ENCODE measurements at places on chromosomes 6 and 20.

DNA sequence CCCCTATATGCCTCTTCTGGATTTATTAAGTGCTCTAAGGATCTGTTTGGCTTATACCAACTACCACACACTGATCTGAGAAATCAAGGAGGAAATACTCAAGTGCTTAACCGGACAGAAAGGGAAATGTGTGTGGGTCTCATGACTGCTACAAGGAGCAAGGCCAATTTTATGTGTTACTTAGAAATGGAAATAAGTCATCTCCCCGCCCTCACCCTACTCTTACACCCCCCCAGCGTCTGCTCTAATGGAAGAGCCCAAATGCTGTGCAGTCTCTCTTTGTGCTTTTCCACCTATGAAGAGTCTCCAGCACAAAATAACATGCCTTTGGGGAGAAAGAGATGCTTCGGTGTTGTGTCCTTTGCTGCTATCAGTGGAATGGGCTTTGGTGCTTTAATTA is 428.8 kb upstream of the ARID1B start:
- no peak for DNase-seq

GRCh38 chr6:158475344-158476302 is 84.3 kb upstream of the TMEM181 start:
- DNase-seq: no peak

DNA sequence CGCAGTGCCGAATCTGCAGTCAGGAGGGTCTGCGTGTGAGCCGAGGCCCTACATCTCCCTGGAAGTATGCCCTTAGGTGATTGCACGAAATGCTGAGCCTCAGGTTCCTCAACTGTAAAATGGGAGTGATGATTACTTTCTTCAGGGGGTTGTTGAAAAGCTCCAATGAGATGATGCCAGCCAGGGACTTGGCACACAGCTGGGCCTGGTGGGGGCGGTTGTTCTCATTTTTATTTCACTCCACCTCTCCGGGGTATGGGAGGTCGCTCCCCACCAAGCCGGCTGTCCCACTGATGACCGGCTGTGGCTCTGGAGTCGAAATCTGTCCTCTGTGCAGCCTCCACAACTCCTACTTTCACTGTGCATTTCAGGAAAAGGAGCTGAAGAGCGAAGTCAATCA is 8.1 kb downstream of the PCK1 start:
- no peak for DNase-seq

GRCh38 chr6:4803343-4803744 is 27.1 kb downstream of the CDYL start:
- DNase-seq: no peak

GRCh38 chr6:5681480-5681879 is 325.2 kb downstream of the NRN1 start:
- no peak for DNase-seq

- DNase-seq: no peak
These were observed 943 bp downstream of the ABHD16B start for GRCh38 chr20:63861981-63862901.

- DNase-seq: no peak
These were observed 171.3 kb upstream of the SSTR4 start for GRCh38 chr20:22863826-22864225.

- no peak for DNase-seq
These were observed 686.4 kb downstream of the HTR1B start for GRCh38 chr6:76776876-76777275.

GRCh38 chr20:25476106-25477013 is 68.9 kb downstream of the GINS1 start:
- no peak for DNase-seq

DNA sequence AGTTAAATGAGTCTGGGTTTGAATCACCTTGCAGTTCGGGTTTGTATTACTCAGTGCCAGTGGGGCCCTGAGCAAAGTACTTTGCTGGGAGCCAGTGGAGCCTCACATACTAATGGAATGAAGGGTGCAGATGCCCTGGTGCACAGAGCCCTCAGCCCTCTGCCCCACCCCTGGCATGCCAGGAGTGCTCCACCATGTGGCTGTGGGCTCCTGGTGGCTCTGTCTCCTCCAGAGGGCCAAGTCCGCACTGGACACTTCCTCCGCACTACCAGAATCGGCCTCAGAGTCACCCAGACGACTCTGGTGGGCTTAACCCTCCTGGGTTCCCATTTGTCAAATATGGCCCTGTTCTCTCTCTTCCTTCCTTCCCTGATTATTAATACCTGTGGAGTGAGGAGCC is 94.0 kb downstream of the STK35 start:
- no peak for DNase-seq

DNA sequence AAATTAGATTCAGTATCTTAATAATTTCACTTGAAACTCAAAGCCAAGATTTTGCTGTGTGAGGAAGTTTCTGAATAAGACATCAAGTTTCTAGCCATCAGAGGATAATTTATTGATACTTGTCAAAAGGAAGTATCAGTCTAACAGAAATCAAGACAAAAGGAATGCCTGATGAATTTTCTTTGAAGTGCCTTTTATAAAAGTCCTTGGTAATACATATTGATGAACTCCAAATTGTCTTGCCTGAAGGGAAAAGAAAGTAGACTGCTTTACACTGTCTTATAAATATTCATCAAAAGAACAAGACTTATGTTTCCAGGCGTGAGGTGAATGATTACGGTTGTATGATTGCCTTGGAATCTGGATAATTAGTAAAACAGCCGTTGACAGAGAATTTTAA is 986.0 kb upstream of the MAP3K7 start:
- no peak for DNase-seq

GRCh38 chr6:41072836-41073202 is at the start of gene NFYA:
Gene NFYA, plus strand, starts transcription at chr6:41072974. Its CDS starts 6,116 bp downstream, at chr6:41079090.
- DNase-seq: peak; percentile 83

GRCh38 chr6:89217299-89217910 is at the start of gene GABRR1:
Gene GABRR1, minus strand, starts transcription at chr6:89217358. Its CDS starts 36 bp downstream, at chr6:89217322.
- no peak for DNase-seq

GRCh38 chr6:137680705-137681346 is 186.2 kb upstream of the TNFAIP3 start:
- DNase-seq: no peak

DNA sequence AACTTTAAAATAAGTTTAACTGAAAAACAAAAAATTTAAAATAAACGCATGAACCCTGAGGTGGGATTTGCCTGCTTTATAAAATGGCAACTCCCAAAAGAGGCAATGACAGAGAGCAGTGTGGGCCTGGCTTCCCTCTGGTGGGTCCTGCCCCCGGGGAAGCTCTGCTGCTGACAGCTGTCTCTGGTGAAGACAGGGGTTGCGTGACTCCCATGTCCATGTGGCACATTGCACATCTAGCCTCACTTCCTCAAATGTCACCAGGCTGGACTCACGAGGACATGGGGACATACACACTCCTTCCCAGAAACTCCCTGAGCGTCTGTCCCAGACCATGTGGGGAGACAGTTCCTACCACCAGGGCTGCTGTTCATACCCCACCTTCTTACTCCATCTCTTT is 66.2 kb downstream of the ABHD12 start:
- no peak for DNase-seq

DNA sequence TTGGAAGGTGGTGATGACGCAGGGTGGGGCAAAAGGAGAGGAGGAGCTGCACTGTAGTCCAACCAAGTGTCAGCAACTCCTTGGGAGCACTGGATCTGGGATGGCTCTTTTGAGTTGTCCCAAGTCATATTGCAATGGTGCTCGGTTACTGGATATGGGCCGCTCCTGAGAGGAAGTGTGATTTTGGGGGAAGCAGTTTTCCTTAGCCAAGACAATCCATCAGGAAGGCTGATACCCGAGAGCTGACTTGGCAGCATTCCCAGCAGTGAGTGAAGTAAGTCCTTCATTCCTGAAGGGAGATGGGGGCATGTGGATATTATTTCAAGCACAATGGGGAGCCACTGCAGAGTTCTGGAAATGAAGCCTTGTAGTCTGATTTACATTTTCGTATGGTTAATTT is 354.1 kb downstream of the RFPL4B start:
- no peak for DNase-seq

GRCh38 chr20:62652041-62652893 is 10.0 kb downstream of the SLCO4A1 start:
- DNase-seq: no peak

DNA sequence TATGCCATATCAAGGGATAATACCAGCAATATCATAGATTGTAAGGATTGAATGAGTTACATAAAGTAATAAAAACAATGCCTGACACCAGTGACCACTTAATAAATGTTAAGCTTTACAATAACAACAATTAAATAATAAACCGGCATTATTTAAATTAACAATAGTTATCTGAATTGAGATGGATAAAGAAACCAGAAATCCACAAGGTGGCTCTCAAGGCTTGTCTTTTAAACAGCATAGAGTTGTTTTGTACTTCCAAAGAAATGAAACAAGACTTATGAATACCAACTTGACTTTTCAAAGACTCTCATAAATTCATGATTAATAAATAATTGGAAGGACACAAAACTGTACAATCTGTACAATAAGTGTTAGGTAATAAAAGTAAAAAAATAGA is 203.1 kb downstream of the ASCC3 start:
- no peak for DNase-seq

DNA sequence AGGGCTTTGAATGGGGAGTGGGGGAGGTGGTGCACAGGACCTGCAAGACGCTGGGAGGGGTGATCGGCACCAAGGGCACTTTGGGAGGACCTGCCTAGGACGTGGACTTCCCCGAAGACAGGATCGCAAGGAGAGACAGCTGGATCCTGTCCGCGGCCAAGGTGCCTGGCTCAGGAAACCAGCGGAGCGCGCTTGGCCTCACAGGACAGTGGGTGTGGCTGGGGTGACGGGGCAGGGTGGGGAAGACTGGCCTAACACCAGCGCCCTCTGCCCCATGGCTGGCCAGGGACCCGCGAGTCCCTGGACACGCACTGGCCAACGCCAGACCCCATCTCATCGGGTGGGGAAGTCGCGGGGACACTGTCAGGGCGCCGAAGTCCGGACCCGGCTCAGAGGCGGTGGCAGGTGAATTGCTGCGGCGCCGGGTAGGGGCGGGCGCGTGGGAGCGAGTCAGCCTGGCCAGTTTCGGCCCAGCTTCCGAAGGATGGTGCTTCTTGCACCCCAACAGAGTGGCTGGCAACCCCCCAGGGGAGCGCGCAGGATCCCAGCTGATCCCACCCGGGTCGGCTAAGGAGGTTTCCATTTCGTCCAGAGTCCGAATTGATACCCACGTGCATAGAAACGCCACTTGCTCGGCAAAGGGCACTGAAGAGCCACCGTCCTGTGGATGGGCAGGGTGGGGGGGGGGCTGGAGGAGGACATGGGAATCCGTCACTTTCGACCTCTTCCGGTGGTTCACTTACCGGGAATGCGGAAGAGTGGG is 785 bp upstream of the THBD start:
- DNase-seq: no peak

DNA sequence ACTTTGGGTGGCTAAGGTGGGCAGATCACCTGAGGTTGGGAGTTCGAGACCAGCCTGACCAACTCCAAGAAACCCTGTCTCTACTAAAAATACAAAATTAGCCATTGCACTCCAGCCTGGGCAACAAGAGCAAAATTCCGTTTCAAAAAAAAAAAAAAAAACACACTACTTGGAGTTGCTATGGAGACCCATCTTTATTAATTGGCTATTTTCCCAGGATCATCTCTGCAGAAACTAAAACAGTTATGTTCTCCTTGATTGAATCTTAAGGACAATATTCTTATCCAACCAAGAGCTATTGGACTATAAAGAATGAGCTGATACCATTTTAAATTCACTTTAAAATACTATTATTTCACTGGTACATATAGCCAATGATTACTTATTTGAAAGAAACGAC is 14.7 kb downstream of the AKIRIN2 start:
- DNase-seq: no peak

DNA sequence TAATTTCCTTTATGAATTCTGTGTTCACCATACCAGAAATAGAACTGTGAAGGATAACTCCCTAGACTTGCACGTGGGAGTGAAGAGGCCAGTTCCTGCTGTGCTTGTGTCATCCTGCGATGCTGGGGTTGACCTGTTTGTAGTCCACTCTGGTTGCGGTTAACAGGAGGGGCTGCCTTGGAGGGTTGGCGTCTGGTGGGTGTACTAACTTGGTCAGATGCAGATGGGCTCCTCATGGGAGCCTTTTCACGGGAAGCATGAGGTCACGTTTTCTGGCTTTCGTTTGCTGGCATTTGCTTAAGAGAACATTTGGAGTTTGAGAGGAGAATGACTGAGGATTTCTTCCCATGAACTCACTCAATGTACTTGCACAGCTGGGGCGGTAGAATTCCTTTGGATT is 41.2 kb downstream of the IGF2R start:
- DNase-seq: no peak

DNA sequence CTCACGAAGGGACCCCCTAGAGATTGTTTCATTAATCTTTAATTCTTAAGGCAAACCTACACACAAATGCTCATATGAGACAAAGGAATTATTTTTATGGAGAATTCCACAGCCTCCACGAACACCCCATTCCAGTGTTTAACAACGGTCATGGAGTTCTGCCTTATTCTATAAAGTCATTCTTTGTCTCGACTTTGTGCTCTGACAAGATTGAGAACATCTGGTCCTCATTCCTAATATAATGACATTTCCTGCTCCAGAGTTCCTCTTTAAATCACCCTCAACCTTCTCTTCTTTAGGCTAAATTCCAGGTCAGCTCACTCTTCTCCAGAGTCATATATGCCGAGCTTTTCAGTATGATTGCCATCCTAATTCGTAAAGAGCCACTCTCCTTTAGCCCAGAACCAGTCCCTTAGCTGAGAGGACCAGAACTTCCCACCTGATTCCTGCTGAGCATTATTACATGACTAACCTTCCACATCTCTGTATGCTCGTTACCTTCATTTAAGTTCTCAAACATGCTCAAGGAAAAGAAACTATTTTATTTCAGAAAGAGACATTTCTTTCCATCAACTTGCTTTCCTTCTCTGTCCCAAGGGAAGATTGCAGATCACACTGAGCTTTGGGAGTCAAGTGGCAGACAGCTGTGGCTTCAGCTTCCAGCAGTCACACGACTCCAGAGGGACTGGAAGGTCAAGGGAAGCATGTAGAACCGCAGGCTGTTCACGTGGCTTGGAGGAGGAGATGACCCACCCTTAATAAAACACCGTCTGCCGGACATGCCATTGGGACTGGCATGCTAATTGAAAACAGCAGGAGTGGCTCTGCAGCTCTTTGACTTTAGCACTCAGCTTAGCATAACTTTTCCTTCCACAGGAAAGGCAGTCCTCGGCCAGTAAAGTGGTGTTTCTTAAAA is 467.1 kb upstream of the HSF2 start:
- no peak for DNase-seq

DNA sequence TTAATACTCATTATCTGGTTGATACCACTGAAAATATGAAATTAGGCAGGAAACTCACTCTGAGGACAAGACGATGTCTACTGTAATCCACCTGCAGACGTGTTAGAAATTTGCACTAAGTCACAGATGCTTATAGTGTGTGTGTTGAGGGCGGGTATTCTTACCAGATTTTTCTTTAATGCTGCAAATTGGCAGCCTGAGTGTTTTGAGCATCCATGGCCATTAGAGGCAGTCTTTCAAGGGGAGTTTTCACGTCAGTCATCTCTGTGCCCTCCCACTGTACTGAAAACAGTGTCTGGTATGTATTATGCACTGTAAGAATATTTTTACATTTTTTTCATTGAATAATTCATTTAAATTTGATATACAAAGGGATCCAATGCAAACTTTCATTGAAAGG is 266.5 kb upstream of the QKI start:
- no peak for DNase-seq

GRCh38 chr6:87088076-87088475 is 6.8 kb downstream of the CGA start:
- no peak for DNase-seq

- no peak for DNase-seq
These were observed 145.7 kb upstream of the PHACTR3 start for GRCh38 chr20:59458645-59459044.

Data from cortex of kidney (tissue), 1 donor.